Activated CD4-positive, CD25-positive, alpha-beta regulatory T cell treated with anti-CD3 and anti-CD28 coated beads, Interleukin-2, amount 50 U/mL, for 16 hours (primary cell): ENCODE measurements at places on chromosomes 7 and 10.

GRCh38 chr10:97131181-97131628 is 54.6 kb downstream of the SLIT1 start:
- DNase-seq, result no peak

DNA sequence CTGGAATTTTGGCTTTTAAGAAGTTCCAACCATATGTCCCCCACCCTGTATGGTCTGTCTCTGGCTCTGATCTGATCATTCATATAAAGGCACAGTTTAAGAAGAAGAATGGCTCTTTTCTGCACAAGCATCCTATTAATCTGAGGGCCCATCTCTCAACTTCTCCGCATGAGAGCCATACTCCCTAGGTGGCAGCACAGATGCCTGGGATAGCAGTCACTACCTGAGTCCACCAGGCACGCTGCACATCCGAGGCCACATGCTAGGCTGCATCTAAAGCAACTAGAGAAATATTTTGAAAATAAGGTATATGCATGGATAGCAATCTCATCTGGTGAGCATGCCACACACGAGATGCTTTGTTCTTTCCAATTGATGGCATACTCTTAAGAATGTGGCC is 565.5 kb downstream of the PARD3 start:
- DNase-seq, result no peak

DNA sequence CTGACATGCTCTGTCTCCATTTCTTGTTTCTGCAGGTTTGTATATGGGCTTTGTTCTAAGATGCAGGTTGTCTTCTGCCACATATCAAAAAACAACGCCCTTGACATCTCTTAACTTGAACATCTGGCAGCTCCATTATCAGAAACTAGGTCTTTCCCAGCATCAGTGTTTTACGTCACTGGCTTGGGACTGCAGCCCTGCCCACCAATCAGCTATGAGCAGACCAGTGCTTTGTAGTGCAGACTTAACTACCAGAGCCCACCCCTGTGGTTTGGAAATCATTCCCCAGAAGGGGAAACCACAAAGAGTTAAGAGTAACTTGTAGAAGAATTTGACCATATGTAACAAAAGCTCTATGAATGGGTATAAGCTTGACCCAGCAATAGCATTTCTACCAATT is 132.4 kb downstream of the SEPTIN14 start:
- DNase-seq, result no peak

DNA sequence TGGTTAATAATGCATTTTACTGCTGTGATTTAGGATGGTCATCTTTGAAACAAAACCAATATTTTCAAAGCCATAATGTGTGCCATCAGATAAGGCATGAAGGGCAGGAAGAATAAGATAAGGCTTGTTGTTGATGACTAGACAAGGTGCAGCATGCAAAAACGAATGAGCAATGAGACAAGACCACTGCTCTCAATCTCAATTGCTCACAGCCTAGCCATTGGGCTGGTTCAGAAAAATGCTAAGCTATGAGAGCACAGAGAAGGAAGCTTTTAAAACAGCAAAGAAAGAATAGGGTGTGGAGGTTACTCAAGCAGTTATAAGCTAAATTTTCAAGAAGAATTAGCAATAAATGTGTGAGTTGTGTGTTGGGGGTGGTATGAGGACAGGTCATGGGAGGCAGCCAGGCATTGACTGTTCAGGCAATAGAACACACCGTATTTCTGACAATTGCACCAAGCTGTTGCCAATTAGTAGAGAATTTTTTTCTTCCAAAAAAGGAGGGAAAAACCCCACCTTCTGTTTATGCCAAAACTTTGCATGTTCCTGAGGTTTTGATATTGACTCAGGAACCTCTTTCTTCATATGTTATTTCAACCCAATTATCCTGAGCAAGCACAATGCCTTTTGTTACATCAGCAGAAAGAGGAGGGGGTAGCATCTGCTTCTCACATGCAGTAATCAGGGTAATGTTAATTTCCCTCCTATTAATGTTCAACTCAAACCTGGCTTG is 276.5 kb downstream of the HDAC9 start:
- no peak for DNase-seq
